ENCODE measurements at places on chromosomes 2 and 18.
A peak's percentile ranks its signal among the peaks of the same experiment; 100 is the strongest.

DNA sequence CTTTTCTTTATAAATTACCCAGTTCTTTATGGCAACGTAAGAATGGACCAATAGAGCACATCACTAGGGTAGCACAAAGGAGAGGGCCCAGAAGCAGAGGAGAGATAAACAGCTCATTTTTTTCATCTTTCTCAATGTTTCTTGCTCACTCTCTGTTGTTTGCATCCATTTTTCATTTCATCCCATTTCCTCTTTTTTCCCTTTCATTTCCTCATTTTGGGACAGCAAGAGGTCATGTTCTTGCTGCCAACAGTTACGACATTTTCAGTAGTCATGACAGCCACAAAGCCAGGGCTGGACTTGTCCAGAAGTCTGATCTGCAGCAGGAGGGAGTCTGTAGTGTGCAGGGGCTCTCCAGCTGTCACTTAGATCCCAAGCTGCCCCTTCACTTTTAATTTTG, 52.7 kb upstream of the CYP1B1 start:
- no peak for DNase-seq

- DNase-seq = no peak
Measured at GRCh38 chr2:102737431-102737830, 24.4 kb upstream of the TMEM182 start.

DNA sequence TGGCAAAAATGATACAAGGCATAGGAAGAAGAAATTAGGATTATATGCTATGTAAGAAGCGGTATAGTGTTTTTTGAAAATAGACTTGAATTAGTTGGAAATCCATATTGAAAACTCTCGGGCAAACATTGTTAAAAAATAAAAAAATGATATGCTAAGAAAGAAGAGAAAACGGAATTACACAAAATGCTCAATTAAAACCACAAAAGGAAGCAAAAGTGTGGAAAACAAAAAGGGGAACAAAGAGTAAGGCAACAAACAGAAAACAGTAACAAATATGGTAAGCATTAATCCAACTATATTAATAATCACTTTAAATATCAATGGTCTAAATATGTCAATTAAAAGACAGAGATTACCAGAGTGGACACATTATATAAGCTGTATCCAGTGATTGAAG, 58.4 kb downstream of the TXNL1 start:
- no peak for DNase-seq

- no peak for DNase-seq
Measured at GRCh38 chr2:177585234-177585863, 192.8 kb downstream of the AGPS start.

- no peak for DNase-seq
Measured at GRCh38 chr2:2879071-2879470, 498.5 kb downstream of the EIPR1 start.

DNA sequence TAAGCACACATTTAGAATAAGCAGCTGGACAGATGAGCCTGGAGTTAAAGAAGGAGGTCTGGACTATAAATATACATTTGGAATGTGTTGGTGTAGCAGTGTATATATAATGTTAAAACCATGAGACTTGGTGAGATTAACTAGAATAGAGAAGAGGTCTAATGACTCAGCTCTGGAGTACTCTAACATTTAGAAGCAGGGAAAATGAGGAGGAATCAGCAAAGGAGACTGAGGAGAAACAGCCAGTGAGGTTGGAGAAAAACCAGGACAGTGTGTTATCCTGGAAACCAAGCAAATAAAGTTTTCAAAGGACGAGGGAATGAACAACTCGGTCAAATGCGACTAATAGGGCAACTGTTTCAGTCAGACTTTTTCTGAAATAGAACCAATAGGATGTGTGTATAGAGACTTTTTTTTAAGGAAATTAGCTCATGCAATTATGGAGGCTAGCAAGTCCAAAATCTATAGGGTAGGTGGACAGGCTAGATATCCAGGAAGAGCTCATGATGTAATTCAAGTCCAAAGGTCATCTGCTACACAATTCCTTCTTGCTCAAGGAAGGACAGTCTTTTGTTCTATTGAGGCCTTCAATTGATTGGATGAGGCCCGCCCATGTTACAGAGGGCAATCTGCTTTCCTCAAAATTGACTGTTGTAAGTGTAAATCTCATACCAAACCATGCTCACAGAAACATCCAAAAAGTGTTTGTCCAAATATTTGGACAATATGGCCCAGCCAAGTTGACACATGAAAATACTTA, 10.8 kb upstream of the SESTD1 start:
- no peak for DNase-seq

GRCh38 chr2:135832891-135833290, 4.1 kb downstream of the LCT start:
- DNase-seq = no peak

DNA sequence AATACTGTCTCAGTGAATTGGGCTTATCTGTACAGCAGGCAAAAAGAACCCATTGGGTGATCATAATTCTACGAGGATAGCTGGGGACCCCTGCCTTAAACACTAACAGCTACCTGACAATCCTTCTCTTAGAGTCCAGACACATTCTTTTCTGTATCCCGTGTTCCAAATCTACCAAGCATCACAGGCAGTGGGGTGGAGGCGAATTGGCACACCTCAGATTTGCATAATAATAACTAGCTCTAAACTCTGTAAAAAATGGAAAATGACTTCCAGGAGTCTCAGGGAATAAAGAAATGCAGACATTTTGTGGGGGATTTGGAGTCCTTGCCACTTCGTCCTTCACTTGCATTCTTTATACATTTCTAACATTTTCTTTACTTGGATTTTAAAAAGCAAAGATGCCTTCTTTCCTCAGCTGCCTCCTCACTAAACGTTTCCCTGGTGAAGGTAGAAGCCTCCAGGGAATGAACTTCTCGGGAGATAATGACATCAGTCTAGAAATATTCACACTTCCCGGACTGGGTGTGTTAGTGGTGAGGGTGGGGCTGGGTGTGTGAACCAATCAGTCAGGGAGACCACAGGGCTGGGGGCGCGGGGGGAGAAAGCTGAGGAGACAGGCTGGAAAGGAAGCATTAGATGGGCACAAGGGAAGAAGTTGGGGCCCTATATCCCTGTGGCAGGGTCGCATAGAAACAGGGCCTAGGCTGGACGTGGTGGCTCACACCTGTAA, 59.1 kb upstream of the BOD1L2 start:
- DNase-seq = no peak

- DNase-seq = no peak
Measured at GRCh38 chr2:40370007-40370395, 81.9 kb downstream of the SLC8A1 start.

DNA sequence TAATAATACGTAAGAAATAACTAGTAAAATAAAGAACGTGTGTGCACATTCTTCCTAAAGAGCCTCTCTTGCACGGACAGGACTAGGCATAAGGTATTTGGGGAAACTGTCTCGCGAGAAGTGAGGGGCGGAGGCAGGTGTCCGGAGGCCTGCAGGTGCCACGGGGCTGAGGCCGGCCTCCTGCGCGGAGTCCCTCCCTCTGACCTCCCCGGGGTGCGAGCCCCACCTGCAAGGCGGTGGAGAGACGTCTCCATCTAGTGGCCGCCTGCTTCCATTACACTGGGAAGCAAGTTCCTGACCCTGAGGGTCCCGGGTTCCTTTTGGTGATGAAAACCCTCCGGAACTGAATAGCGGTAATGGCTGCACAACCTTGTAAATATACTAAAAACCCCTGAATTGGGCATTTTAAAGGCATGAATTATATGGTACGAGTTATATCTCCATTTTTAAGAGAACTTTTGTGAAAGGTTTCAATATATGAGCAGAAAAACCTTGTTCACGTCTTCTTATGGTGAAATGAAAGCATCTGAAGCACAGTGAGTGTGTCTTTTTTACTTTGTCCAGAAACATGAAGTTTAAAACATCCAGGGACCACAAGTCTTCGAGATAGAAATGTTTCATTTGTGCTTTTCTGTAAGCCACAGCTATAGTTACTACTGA, 35.5 kb upstream of the CTDP1 start:
- peak; percentile 47 for DNase-seq

DNA sequence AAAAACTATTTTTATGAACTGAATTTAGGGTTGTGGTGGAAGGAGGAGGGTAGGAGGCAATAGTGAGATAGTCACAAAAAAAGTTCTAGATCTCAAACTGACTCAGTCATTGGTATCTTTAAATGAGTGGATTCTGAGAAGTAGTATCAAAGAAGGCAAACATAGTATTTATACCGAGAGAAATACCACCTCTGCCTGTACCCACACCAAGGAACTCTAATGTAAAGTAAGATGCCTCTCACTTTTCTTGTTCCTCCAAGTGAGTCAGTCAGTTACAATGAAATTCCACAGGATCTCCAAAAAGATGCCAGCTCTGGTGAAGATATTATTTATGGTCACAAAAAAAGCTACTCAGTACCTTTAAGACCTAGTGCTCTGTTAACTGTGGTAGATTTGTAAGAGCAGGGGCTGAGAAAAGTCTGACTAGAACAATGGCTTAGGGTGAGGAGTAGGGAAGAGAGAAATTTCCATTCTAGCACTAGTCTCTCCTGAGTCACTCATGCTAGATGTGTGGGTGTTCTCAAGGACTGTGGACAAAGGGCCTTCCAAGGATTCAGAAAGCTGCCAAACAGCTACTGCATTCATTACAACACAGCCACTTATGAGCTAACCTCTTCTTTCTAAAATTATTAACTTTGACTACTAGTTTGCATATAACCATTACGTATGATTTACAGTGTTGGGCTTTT, 36.3 kb downstream of the YWHAQ start:
- DNase-seq = no peak

DNA sequence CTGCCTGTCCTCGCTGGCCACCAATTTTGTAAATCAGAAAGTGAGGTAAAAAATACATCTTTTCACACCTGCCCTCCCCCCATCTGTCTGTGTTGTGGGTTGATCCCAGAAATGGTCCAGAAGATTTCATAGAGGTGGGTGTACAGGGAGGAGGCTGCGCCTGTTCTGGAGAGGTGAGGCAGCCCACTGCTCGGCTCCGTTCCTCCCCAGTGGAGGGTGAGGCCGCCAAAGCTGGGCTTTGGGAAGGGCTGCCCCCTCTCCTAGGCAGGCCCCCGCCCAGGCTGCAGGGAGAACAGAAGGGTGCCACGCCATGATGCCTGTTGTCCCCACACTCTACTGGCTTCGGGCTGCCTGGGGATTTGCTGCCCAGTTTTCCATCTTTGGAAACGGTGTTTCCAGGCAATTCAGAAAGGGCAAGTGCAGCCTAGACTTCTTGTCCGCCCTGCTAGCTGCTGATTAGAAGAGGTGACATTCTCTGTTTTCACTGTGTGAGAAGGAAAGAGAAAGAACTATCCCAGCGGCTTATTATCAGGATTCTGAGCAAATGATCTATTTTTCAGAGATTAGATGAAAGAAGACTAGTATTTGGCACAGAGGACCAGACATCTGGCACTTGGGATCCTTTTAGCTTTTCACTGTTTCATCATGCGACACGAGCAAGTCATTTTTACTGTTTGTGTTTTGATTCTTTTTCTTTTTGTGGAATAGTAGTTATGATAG, 18.7 kb downstream of the SMARCAL1 start:
- no peak for DNase-seq

DNA sequence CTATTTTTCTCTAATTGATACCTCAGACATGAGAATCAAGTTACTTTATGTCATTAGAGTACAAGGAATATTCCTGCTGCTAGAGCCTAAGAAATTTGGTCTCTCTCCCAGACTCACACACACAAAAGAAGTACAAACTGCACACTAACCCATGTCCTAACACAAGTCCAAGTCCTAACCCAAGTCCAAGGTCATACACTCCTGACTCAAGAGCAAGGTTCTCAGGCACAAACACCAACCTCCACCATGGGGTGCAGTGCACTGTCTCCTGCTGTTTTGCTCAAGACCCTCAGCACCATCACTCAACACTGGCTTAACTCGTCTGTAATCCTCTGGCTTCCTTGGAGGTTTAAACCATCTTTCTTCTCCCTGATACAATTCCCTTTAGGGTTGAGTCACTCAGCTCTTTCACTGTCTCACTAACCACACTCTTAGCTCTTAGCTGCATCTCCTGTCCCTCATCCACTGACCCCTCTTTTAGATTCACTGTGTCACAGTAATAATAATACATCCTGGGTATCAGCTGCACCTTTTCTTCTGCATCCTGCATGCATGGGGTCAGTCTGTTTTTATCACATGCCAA, 129.8 kb downstream of the BCL2L11 start:
- no peak for DNase-seq

GRCh38 chr2:2579814-2580213, 248.7 kb upstream of the MYT1L start:
- no peak for DNase-seq

GRCh38 chr2:42196403-42197267, 27.5 kb downstream of the EML4 start:
- no peak for DNase-seq

GRCh38 chr2:33298233-33298632, 178.2 kb upstream of the RASGRP3 start:
- no peak for DNase-seq

GRCh38 chr2:66303471-66303870, 131.5 kb upstream of the MEIS1 start:
- no peak for DNase-seq

DNA sequence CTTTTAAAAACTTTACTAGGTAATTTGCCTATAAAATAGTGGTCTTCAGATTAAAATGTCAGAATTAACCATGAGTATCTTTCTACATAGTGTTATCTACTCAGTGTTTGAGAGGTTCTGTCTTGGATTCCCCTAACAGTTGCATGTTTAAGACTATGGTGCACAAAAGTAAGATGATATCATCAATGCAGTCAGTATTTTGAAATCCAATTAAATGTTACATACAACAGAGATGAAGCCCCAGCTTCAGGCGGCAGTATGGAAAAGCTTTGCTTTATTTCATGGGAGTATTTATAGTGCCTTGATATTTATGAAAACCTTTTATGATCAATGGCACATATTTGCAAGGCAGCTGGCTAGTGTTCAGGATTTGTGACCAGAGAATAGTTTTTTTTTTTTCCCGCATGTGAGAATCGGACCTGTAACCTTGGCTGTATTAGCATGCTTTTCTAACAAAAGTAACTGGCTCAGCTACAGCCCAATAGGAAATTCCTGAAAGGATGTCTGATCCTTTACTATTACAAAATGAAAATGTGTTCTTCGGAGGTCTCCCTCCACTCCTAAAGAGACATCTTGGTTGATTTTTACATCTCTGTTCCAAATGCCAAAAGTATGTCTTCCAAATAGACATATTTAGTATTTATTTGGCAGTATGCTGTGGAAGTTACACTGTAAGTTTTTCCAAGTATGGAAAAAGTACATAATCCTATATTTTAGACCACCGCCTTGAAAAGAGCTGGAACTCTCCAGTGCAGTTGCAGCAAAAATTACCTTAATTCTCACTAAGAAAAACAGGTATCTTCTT, 319.3 kb upstream of the UBE2E3 start:
- DNase-seq = no peak

DNA sequence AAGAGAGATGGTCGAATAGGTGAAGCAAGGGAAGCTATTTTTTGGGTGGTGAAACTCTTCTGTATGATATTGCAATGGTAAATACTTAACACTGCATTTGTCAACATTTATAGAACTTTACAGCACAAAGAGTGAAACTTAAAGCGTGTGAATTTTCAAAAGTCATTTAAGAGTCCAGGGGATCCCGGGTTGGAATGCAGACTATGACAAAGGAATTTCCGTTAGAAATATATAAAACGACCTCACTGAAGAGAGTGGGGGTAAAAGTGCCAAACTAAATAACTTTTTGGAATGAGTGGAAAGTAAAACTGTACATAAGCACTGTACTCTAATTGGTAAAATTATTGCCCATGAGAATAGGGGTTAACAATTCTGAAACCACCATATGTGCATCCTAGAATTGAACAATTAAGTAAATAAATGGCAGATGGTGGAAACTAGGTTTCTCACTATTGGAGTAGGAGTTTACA, 191.0 kb upstream of the FN1 start:
- no peak for DNase-seq

GRCh38 chr2:236353594-236353942, 89.4 kb upstream of the ASB18 start:
- no peak for DNase-seq
